CD8-positive, alpha-beta memory T cell (primary cell): ENCODE measurements at places on chromosomes 7 and 10.

DNA sequence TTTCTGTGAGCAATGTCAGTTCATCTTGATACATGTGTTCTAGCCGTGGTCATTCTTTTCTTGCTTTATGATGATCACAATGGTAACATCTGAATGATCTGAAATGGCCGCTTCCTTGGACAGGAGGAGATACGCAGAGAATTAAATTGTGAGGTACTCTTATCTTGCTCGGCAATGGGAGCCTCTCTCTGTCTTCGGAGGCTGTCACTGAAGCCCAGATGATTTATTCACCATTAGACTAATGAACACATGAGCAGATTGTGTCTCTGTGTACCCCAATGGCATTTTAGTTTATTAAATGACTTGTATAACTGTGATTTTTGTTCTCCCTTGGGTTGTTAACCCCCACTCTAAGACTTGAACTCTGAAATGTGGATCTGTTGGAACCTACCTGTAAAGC lies 38.6 kb downstream of the RBM33 start:
- no peak for DNase-seq

DNA sequence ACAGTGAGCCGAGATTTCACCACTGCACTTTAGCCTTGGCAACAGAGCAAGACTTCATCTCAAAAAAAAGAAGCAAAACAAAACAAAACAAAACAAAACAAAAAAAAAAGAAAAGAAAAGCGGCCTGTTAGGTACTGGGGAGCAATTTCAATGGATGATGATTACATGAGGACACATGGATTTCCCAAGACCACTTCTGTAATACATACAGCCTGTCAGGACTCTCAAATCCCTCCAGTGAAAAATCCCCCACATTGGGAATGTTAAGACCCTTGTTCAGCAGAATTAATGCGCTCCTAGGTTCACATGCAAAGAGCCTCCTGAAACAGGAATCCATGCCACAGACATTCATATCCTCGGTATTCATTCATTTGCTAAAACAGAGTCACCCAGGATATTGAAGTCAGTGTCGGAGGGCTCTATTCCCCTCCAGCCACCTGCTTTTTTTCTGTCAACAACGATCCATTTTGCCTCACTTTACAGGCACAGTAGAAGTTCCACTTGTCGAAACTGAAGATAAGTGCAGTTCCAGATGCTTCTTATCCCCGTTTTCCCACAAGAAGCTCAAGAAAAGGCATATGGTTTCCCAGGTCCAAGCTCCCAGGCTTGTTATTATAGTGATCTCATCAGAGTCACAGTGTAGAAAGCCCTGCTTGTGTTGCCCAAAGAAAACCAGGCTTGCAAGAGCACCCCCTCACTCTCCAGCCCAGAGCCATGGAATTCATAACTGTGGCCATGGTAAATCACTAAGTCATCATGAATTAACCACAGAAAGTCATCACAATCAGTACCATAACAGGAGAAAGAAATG lies 20.2 kb downstream of the SLC16A12 start:
- DNase-seq = no peak

- DNase-seq = no peak
These were observed 995.2 kb downstream of the KCNMA1 start for GRCh38 chr10:76642358-76642757.

- no peak for DNase-seq
These were observed 117.0 kb upstream of the BTBD16 start for GRCh38 chr10:122154031-122154544.

- no peak for DNase-seq
These were observed 487.0 kb upstream of the SEMA3D start for GRCh38 chr7:85673876-85674275.

DNA sequence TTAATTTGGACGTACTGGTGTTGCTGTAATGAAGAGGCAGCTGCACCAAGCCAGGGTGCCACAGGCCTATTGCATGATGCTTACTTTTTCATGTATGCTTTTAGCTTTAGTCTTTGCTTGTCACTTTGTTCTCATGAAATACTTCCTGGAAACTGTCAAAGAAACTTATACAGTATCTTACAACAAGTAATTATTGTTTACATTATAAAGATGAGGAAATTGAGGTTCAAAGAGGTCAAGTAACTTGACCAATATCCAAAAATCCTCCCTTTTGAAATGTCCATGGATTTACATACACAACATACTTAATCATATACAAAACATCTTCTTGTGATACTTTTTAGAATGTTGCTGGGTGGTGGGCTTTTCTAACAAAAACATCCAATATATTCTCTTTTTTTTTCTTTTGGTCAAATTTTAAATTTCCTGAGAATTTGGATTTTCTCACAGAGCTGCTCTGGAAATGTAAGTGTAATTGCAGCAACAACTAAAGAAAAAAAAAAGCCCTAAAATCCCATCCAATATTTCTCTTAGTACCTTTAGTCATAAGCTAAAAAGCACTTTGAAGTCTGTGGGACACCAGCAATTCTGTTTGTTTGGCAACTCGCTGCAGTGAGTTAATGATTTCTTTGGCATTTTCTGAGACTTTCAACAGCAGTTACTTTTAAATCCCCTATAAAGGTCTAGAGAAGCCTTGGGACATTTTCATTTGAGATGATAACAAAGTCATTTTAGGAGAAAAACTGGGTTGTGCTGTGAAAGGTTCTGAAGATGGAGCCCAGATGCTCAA lies 500.6 kb upstream of the IGFBP3 start:
- no peak for DNase-seq

DNA sequence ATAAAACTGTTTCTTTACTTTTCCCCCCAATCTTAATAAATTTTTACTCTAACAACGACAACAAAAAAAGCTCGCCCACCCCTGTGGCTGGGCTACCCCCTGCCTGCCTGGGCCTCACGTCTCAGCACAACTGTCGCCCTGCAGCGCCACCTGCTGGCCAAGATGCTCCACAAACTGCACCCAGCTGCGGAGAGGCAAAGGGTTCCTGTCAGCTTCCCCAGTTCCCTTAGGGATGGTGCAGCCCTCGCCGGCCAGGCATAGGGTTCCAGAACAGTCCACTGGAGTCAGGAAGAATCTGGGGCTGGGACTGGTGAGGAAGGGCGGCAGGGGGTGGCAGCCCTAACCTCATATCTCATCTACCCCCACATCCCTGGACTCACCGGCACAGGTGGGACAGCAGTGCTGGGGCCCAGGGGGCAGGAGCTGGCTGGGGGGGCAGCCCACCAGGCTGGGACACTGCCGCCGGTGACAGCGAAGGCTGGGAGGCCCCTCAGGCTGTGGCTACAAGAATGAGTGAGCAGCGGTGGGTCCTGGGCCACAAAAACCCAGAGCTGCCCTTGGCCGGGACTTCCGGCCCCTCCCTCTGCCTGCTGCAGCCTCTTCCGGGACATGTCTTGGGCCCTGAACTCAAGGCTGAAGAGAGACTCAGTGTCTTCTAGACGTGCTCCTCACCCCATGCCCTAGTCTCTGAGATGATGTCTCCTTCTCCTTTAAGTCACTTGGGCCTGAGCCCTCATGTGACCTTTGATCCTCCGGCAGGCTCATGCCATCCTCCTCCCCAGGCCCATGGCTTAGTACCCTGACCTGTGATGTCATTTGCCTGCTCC lies 21.2 kb downstream of the ATP6V1F start:
- peak; percentile 80 for DNase-seq

GRCh38 chr7:100612730-100613390 lies 520 bp downstream of the MOSPD3 start:
- DNase-seq = no peak

- no peak for DNase-seq
These were observed 1.5 kb downstream of the PDLIM1 start for GRCh38 chr10:95289003-95289920.

GRCh38 chr10:117686606-117687005 lies 144.1 kb downstream of the EMX2 start:
- DNase-seq = no peak

DNA sequence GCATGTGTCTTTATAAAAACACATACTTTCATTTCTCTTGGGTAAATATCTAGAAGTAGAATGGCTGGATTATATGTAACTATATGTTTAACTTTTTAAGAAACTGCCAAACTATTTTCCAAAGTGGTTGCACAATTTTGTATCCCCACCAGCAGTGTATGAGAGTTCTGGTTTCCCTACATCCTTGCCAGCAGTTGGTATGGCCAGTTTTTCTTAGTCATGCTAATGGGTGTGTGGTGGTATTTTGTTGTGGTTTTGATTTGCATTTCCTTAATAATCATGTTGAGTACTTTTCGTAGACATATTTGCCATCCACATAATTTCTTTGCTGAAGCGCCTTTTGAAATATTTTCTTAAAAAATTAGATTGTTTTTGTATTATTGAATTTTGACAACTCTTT lies 60.3 kb downstream of the NEUROG3 start:
- DNase-seq = no peak

DNA sequence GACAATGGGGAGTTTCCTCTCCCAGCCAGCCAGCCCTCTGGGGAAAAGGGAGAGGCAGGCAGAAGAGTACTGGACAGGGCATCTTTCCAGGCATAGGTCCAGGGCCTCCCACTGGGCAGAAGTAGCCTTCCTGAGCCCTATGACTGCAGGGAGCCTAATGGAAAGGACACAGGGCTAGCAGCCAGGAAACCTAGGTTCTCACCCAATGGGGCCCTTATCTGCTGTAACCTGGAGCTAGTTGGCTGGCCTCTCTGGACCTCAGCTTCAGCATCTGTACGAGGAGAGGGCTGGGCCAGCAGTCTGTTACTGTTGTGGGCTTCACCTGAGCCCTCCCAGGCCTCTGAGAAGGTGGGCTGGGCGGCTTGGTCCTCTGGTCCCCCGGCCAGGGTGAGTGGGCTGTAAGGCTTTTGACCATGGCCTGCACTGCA lies 22.4 kb downstream of the LDB3 start:
- no peak for DNase-seq

DNA sequence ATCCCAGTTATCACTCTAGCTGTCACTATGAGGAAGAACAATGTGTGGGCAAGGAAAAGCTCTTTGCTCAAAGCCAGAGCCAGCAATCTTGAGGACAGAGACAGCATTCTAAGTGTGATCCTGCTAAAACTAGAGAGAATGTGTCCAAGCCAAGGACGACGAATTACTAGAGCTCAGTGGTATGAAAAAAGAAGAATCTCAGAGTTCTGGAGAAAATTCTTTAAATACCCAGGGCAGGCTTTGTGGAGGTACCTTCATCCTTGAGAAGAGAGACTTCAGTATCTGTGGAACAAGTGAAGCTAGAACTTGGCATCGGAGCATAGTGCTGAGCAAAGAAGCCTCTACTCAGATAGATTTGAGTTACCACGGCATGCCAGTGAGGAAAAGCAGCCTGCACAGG lies 209.8 kb downstream of the TRIL start:
- no peak for DNase-seq

DNA sequence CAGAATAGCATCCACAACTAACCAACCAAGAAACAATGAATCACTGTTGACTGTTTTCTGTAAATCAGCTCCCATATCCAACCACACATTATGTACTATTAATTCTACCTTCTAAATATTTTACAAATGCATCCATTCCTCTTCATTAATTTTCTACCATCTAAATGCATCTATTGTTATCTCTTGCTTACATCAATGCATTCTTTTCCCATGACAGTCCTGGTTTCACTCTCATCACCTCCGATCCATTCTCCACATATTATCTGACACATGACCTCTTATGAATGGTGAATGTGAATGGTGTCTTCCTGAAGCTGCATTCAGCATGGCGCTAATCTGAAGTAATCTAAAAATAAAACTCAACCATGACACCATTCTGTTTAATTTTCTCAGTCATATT lies 153.8 kb upstream of the CALCR start:
- no peak for DNase-seq

DNA sequence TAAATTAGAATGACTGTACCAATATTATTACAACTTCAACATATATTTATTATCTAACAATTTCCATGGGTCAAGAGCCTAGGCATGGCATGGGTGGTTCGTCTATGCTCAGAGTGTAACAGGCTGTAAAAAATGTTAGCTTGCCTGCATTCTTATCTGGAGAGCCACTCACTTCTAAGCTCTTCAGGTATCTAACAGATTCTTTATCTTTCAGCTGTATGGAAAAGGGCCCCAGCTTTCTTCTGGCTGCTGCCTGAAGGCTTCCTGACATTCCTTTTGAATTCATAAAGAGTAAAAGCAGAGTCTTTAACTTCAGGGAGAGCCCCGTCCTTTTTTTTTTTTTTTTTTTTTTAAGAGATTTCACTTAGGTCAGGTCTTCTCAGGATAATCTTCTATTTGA lies 648.8 kb downstream of the NXPH1 start:
- no peak for DNase-seq

DNA sequence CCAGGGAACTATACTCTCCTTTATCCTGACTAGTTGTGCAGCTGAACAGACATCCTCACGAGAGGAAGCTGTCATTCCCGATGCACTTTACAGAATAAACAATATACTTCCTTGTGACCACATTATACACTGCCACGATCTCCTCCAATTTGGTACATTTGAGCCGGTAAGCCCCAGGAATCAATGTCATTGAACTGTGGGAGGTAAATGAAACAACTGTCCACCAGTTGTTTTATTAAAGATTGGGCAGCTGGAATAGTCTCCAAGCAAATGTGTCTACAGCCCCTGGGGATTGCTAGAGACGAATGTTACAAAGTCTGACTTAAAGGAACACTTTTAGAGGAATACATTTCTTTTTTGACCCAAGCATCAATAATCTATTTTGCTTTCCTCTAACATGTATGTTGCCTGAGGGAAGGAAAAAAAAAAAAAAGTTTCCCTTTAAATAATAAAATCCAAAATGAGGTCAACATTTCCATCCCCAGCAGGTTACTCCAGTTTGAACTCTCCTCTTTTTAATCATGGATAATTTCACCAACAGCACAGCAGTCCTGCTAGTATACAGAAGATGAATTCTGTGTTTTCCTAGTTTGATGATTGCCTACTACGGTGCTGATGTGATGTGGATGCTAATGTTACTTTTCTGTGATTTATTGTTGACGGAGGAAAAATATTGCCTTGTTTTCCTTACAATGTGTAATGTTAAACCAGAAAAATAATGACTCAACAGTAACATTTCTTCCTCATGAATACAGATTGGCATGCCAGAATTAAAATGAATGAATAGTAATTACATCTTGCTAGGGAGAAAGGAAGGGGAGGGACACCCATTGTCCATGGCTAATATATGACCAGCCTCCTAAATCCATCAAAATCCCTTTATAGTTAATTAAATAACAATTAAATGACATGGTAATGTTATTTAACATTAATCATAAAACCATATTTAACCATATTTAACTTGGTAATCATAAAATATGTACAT lies 360.9 kb downstream of the NEBL start:
- no peak for DNase-seq

- DNase-seq = peak; percentile 32
These were observed 61.8 kb downstream of the ADD3 start for GRCh38 chr10:110069502-110069982.

DNA sequence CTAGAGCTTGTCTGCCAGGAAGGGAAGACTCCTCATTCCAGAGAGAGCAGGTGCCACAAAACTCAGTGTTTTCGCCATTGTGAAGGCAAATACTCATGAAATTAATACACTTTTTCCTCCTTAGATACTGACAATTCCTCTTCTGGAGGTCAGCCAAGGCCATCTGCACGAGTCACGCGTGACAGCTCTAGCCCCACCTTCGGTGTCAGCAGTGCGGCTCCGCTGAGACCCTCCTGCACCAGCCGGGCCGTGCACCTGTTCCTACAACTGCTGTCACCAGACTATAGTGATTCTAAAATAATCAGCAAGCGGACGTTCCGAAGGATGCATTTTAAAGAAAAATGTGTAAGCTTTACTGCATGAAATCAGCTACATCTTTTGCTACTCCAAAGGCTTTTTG lies 127.7 kb downstream of the DIP2C start:
- DNase-seq = no peak

- no peak for DNase-seq
These were observed 5.3 kb downstream of the NEUROG3 start for GRCh38 chr10:69567920-69568319.
